ENCODE measurements at places on chromosomes 3 and 15.
A peak's percentile ranks its signal among the peaks of the same experiment; 100 is the strongest.

GRCh38 chr15:67835297-67836133, 4.3 kb downstream of the RNU6-1 start:
- no peak for DNase-seq

DNA sequence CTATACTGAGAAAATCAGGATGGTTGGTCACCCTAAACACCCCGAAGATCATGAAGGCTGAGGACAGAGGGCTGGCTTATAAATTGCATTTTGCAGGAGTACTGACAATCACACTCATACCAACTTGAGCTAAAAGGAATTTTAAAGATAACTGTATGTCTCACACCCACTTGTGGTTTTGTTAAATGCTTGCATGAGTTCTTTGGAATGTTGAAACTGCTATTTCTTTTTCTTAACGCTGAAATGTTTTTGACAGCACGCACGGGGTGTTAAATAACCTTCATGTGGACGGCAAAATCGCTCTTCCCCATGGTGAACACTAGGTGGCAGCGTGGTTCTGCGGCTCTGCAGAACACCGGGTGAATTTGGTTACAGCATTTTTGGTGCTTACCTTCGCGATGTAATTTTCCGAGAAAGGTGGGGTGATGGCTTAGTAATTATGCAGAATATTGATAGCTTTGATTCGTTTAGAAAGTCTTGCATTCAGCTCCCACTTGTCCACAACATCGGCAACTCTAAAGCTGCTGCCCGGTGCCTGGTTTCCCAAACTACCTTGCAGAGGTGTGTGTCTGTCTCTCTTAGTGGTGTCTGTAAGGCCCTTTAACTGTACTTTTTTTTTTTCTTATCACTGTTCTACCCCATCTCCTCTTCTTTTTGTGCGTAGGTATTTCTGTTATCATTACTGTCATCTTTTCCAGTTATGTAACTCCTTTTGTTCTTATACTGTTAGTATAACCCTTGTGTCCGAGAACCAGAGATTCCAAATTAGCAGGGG, 51.7 kb downstream of the ARNT2 start:
- peak; percentile 41 for DNase-seq

DNA sequence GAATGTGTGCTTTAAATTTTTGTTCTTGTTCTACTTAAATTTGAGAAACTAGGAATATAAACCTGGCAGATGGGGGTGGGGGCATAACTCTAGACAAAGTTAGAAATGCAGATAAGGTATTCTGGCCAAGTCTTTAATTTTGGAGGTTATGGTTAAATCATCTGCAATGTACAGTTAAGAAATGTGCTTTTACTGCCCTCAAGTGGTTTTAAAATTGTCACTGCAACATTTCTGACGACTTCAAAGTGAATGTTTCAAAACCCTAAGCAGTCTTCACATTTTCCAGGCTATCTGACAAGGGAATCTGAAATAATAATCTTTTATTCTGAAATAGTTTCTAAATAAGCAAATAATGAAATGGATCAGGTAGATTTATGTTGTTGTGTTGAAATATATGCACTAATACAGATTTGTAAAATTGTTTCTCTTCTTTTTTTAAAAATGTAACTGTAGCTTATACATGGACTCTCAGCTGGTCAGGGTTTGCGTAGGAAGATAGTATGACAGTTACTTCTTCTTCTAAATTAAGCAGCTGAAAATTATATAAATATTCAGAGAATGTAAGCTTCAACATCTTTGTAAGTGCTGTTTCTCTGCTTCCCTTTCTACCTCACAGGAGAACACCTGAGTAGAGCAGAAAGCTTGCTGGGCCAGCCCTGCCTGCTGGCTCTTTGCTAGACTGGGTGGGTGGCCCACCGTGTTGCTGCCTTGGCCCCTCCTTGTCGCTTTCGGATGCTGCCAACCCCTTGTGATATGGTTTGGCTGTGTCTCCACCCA, 45.0 kb downstream of the SUCNR1 start:
- DNase-seq = peak; percentile 48

DNA sequence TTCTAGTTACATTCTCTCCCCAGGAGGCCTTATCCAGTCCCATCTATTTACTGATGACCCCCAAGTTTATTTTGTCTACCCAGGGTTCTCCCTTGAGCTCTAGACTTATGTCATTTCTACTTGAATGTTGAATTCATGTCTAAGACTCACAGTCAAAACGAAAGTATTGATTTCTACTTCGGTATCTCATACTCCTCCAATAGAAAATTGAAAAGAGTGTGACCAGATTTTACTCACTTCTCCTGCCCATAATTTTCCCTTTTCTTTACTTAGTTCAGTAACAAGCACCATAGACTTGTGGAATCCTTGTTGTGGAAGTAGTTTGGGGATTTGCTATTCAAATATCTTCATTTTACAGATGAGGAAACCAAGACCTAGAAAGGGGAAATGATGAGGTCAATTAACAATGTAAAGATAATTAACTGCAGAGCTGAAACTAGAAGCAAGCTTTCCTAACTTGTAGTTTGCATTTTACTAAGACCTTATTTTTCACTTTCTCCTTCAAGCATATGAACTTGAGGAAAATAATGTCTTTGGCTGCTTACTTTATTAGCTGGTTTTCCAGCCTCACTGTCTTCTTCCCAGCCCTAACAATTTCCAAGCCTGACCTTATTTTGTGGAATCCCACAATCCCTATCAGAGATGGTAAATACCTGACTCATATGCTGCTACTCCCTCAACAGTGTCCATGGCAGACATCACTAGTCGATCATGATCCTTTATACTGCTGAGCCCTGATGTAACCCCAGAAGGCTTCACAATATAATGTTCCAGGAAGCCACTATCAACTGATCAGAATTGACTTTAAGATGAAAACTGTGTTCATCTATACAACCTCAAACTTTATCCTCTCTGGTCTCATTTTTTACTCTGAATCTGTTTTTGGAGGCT, 123.9 kb upstream of the AGBL1 start:
- DNase-seq = no peak

GRCh38 chr3:22900296-22900695, 302.8 kb upstream of the UBE2E2 start:
- no peak for DNase-seq

DNA sequence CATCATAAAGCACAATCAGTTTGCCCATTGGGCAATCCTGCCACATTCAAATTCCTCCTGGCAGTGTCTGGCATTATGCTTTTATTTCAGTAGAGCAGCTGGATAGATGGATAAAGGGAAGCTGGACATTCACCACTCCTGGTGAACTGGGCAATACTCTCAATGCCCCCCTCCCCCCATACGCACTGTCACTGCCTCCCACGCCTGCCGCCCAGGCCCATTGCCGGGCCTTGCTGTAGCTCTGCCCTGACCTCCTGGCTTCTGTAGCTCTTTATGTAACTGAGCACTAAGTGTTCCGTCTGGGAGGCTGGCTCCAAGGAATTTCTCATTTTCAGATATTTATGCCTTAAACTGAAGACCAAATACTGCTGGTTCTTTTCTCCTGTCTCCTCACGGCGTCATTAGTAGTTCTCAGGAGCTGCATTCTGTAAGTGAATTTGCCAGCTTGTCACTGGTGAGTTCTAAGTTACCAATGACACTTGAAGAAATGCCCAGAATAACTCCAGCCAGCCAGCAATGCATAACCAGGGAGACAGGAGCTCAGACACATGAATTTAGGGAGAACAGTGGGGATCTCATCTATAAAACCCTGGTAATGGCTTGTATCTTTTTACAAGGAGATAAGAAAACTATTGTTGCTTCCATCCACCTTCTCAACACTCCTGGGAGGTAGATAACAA, 25.5 kb upstream of the RASGRF1 start:
- no peak for DNase-seq

DNA sequence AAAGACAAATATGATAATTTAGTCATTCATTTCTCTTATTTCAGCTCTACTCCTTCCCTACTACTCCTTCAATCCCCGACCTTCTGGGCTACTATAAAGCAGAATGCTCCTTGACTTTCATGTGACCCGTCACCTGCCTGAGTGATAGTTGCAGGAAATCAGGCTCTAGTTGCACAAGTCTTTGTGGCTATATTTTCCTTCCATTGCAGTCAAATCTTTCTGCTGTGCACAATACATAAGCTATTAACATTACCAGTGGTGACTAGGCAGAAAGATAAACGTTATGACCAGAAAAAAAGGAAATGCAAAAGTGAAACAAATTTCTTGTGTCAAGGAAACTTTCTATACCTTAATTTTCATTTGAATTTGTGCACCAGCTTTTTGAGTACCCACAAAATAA, 2.3 kb downstream of the SUCNR1 start:
- DNase-seq = no peak

- no peak for DNase-seq
Observed at GRCh38 chr3:70256566-70256965, 55.9 kb downstream of the MDFIC2 start.

GRCh38 chr3:124345845-124346244, 353.9 kb upstream of the ROPN1 start:
- DNase-seq = no peak

DNA sequence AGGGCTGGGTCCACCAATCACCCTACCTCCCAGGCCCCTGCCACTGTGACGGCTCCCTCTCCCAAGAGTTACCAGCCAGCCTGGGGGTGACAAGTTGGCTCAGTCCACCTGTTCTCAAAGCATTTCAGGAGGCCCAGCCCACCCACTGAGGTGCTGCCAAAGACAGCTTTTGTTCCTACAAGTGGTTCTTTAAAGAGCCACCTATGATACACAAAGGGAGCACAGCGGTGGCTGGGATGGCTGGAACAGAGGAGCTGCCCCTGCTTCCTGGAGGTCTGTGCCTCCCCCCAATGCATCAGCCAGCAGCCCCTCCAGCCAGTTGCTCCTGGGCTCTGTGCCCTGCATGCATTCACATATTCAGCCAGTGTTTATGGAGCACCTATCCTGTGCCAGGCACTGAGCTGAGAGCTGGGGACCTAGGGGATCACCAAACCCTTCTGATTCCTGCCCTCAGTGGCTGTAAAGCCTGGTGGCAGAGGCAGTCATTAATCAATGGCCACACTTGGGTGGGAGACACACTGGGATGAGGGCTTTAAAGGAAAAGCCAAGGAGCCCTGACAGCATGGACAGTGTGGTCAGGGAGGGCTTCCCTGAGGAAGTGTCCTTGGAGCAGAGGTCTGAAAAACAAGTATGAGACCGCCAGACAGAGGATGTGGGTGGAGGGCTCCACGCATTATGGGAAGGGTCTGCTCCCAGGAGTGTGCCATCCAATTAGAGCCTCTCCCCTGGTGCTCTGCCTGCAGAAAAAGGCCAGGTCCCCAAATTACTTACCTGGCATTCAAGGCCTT, 107.1 kb upstream of the LINGO1 start:
- DNase-seq = no peak

- no peak for DNase-seq
Observed at GRCh38 chr3:136276049-136276755, 26.1 kb downstream of the PCCB start.

DNA sequence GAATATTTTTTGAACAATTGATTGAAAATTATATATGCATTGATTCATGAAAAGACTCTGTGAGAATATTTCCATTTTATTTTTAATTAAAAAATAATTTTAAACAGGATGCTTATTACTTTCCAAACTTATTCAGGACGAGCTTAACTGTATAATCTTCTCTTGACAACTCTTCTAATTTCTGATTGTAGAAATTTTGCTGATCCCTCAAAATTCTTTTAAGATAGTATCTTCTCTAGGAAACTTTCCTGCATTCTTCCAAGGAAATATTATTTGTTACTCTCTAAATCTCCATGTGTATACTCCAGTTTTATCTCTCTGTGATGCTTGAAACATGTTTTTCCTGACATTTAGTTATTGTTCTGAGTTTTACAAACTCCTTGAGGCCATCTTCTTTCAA, 197.2 kb downstream of the BCHE start:
- no peak for DNase-seq

DNA sequence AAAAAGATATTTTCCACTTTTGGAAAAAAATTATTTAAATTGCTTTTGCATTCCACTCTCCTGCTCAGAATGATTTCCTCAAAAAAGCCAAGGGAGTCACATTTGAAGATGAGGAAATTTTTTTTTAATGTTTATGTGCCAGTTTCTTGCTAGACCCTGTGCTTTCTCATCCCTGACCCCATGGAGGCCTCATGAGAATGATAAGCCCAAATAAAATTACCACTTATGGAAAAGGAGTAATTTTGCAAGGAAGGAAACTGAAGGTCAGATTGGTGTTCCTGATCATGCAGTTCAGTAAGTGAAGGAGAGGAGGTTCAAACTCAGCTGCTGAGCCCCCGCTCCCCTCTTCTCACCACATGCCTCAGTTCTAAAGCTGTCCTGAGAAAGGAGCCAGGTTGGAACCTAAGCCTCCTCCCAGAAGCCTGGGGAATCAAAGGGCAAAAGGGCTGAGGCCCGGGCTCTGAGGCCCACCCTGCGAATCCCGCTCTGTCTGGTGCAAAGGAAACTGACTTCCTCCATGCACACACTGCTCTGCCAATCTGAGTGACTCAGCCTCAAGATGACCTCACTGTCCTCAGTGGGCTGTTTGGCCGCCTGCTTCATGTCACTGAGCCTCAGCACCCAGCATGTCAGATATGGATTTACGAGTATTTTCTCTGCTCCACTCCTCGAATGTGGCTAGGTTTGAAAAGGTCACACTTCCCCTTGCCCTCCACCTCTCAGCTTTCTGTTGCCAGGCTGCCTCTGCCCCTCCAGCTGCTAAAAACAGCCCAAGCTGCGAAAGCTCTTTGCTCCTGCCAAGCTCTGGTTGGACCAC, 56.9 kb upstream of the FLNB start:
- peak; percentile 25 for DNase-seq

GRCh38 chr3:148975248-148975647, 16.1 kb upstream of the GYG1 start:
- no peak for DNase-seq

DNA sequence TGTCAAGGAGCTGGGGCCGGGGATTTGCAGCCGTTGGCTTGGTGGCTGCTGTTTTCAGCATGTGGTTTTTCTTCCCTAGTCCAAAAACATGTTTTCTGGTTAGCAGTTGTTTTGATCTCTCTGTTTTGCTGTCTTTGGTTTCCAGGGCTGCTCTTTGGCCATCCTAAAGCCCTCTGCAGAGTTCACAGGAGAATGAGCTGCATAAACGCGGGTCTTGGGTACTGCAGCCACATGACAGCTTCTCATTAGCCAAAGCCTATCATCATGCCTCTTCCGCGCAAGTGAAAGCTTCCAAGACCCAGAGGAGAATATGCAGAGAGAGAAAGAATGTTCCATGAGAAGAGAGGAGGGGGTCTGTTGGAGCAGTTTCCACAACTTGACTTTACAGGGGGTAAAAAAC, 138.5 kb downstream of the NTRK3 start:
- DNase-seq = no peak

Data from forelimb muscle (tissue), 1 donor.